ENCODE measurements at places on chromosomes 1 and 21. TPM values are rescaled to one million over a fixed set of nuclear protein-coding genes. Genes with fewer than 3 reads are reported as not detected.

The VWA1 gene
- total RNA-seq = 0.25 TPM

The WNT3A gene
- total RNA-seq = not detected

The DMRTA2 gene
- not detected for total RNA-seq

The SERTAD4 gene
- not detected for total RNA-seq

The MGST3 gene
- 31.7 TPM for total RNA-seq

The HSD3B1 gene
- total RNA-seq = not detected

The A3GALT2 gene
- not detected for total RNA-seq

DNA sequence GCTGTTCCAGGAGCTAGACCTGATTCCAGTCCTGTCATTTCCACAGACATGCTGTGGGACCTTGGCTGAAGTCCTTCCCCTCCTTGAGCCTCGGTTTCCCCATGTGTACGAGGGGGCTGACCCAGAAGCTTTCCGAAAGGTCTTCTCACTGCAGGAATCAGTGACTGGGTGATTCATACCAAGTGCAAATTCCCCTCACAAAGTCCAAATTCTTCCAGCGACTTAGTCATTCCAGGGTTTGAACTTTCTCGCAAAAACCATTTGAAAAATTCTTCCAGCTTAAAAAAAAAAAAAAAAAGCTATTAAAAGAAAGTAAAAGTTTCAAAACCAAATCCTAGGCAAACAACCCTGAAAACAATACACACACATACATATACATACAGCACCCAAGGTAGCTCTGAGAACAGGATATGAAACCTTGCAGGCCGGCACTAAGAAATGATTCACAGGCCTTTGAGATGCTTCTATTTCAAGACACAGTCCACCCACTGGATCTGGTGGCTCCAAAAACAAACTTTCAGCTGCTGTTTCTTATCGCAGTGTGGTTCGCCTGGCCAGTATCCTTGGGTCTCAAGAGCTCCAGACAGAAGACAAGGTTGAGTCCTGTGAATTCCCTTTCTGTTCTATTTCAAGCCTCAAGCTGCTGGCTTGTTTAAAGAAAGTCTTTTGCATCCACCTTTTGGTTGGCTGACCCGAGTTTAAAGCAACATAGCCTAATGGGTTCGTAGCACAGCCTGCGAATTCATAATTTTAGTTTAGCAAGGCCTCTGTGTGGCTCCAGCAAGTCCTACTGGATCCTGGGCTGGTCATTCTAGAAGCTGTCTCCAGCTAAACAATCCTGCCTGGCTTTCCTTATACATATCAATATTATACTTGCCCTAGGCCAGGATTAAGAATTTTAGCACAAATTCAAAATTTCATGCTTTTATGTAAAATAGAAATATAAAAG lies 18.0 kb upstream of the ID3 start:
- H3K36me3 ChIP-seq = peaks cover 3% of the 10 kb centered on the region
- no peaks in the 10 kb centered on the region for H3K27me3 ChIP-seq
- peak; percentile 62 for DNase-seq
- peak overlapping the region; percentile 59 for H3K4me3 ChIP-seq
- peaks cover 62% of the 10 kb centered on the region for H3K4me1 ChIP-seq

- H3K27ac ChIP-seq = no peak overlapping the region
- no peak for DNase-seq
- no peaks in the 10 kb centered on the region for H3K36me3 ChIP-seq
- H3K4me1 ChIP-seq = peaks cover 7% of the 10 kb centered on the region
These were observed 10.8 kb upstream of the SMYD2 start for GRCh38 chr1:214270097-214270650.

- H3K27me3 ChIP-seq = no peaks in the 10 kb centered on the region
- no peak for DNase-seq
- H3K4me1 ChIP-seq = peaks cover 96% of the 10 kb centered on the region
- peaks cover 55% of the 10 kb centered on the region for H3K36me3 ChIP-seq
These were observed 12.3 kb downstream of the LAPTM5 start for GRCh38 chr1:30745156-30745833.

DNA sequence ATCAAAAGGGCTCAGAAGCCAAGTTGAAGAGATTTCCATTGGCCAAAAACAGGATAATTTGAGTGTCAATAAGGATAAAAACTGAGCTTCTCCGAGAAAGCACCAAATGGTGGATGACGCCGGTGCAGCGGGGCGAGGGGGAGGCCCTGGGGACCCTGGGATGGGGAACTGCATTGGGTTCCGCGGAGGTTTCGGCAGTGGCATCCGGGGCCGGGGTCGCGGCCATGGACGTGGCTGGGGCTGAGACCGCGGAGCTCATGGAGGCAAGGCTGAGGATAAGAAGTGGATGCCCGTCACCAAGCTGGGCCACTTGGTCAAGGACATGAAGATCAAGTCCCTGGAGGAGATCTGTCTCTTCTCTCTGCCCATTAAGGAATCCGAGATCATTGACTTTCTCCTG lies 97.2 kb downstream of the DMRTA2 start:
- no peaks in the 10 kb centered on the region for H3K36me3 ChIP-seq
- H3K27ac ChIP-seq = no peak overlapping the region
- DNase-seq = no peak
- no peaks in the 10 kb centered on the region for H3K4me1 ChIP-seq
- no peak overlapping the region for H3K4me3 ChIP-seq

GRCh38 chr1:97451944-97452343 lies 468.9 kb downstream of the DPYD start:
- no peak overlapping the region for H3K4me3 ChIP-seq
- DNase-seq = no peak
- no peaks in the 10 kb centered on the region for H3K4me1 ChIP-seq
- H3K36me3 ChIP-seq = peaks cover 14% of the 10 kb centered on the region

- peaks cover 23% of the 10 kb centered on the region for H3K36me3 ChIP-seq
- H3K4me1 ChIP-seq = peaks cover 23% of the 10 kb centered on the region
- peak; percentile 43 for DNase-seq
- H3K4me3 ChIP-seq = peak overlapping the region; percentile 89
- H3K27me3 ChIP-seq = peaks cover 3% of the 10 kb centered on the region
- peak overlapping the region; percentile 92 for H3K27ac ChIP-seq
These were observed 871 bp upstream of the ETS2 start for GRCh38 chr21:38804789-38805327.

GRCh38 chr1:77350012-77350770 lies 68.4 kb downstream of the AK5 start:
- H3K27me3 ChIP-seq = no peaks in the 10 kb centered on the region
- H3K4me3 ChIP-seq = no peak overlapping the region
- peaks cover 29% of the 10 kb centered on the region for H3K4me1 ChIP-seq
- DNase-seq = no peak
- no peak overlapping the region for H3K27ac ChIP-seq
- peaks cover 16% of the 10 kb centered on the region for H3K36me3 ChIP-seq

DNA sequence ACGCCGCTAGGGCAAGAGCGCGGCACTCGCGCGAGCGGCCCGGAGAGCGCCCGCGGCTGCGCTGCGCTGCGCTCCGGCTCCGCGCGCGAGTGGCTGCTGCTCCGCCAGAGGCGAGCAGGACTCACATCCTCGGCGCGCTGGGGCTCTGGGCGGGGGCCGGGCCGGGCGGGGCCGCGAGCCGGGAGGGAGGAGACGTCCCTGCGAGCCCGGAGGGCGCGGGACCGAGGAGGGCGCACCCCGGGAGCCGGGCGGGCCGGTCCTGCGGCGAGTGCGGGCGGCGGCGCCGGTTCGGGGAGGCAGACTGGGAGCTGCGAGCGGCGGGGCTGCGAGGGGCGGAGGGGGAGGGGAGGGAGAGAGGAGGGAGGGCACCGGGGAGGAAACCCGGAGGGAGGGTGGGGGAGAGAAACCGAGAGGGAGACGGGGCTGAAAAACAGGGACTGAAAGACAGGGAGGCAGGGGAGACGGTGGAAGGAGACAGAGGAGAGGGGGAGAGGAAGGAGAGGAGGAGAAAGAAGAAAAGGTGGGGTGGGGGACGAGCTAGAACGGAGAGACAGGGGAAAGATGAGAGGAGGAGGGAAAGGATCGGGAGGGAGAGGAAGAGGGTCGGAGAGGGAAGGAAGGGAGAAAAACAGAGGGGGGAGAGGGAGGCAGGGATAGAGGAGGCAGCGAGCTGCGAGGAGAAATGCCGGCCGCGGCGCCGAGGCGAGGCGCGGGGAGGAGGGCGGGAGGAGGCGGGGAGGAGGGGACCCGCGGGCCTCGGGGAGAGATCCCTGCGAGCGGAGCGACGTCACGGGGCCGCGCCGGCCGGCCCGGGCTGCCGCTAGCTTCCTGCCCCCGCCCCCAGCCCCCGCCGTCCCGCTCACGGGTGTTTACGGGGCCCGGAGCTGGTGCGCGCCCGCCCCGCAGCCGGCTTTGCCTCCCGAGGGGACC lies at the start of gene CAMK2N1:
Gene CAMK2N1, minus strand, starts transcription at position 684 of the 930 bp plus-strand sequence. CDS start 831 bp downstream, outside the sequence.
- DNase-seq = peak; percentile 54
- H3K4me1 ChIP-seq = peaks cover 8% of the 10 kb centered on the region
- peak within 1 kb of the TSS; percentile 83 for H3K4me3 ChIP-seq
- H3K27ac ChIP-seq = no peak within 1 kb of the TSS

DNA sequence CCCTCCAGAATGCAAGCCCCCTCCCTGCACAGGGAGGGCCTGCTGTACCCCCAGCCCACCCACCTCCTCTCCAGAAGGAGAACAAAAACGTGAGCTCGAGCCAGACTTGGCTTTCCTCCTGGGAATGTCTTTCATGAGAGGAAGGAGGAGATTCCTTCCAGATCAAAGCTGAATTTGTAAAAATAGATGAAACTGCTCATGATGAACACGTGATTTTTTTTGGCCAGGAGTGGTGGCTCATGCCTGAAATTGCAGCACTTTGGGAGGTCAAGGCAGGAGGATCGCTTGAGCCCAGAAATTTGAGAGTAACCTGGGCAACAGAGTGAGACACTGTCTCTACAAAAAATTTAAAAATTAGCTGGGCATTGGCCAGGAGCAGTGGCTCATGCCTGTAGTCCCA lies 21.8 kb downstream of the GPR157 start:
- no peaks in the 10 kb centered on the region for H3K36me3 ChIP-seq
- H3K4me1 ChIP-seq = peaks cover 7% of the 10 kb centered on the region
- no peak overlapping the region for H3K27ac ChIP-seq
- H3K27me3 ChIP-seq = no peaks in the 10 kb centered on the region
- no peak for DNase-seq

- DNase-seq = peak; percentile 56
- peaks cover 33% of the 10 kb centered on the region for H3K36me3 ChIP-seq
- peak overlapping the region; percentile 85 for H3K27ac ChIP-seq
- H3K27me3 ChIP-seq = no peaks in the 10 kb centered on the region
These were observed 618 bp downstream of the ETS2 start for GRCh38 chr21:38806153-38806941.

DNA sequence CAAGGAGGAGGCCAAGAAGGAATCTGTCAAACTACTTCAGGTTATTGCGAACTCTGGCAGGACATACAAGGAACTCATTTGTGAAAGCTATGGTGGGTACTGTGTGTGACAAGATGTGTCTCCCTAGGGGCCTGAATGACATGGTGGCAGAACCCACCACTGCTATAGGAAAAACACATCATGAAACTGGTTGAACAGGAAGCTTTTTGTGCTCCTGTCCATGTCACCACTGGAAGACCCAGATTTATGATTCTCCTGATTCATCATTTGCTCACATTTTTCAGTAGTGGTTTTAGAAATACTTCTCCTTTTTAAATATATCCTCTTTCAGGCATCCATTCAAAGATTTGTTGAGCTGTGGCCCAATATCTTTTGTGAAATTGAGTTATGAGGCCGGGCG lies 23.6 kb downstream of the ARMH1 start:
- no peaks in the 10 kb centered on the region for H3K27me3 ChIP-seq
- peaks cover 2% of the 10 kb centered on the region for H3K36me3 ChIP-seq
- no peak overlapping the region for H3K4me3 ChIP-seq
- H3K4me1 ChIP-seq = peaks cover 27% of the 10 kb centered on the region
